ENCODE measurements at places on chromosomes 13 and 19.

GRCh38 chr19:33434069-33434885 is 60.8 kb downstream of the CEBPG start:
- no peak for DNase-seq

GRCh38 chr13:106468207-106468606 is 67.3 kb downstream of the EFNB2 start:
- no peak for DNase-seq

- peak; percentile 82 for DNase-seq
Measured at GRCh38 chr19:7272856-7273578, 21.2 kb downstream of the INSR start.

- no peak for DNase-seq
Measured at GRCh38 chr19:43470288-43470687, 4.9 kb upstream of the LYPD3 start.

GRCh38 chr19:1400281-1401137 is 833 bp downstream of the GAMT start:
- DNase-seq = peak; percentile 67

GRCh38 chr19:48491793-48492123 is 19.9 kb downstream of the LMTK3 start:
- DNase-seq = no peak

GRCh38 chr19:55373993-55374757 is 2.5 kb upstream of the TMEM190 start:
- DNase-seq = peak; percentile 44

DNA sequence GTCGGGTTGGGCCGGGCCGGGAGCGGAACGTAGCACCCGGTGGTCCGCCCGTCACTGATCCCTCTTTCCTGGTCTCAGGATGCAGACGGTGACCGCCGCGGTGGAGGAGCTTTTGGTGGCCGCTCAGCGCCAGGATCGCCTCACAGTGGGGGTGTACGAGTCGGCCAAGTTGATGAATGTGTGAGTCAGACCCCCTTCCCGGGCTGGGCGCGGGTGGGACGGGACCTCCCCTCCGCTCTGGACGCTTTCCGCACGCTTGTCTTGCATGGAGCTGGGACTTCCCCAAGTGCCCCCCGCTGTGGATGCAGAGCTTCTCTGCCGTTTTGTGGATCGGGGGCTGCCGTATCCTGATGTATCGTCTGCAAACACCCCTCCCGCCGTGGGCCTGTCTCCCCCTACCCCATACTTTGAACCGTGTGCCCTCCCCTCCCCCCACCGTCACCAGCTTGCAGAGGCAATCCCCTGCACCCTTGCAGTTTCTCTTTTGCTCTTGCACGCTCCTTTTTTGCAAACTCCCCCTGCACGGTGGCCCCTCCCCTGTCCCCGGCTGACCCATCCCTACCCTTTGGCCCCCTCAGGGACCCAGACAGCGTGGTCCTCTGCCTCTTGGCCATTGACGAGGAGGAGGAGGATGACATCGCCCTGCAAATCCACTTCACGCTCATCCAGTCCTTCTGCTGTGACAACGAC is 669 bp downstream of the GADD45B start:
- DNase-seq = peak; percentile 57

DNA sequence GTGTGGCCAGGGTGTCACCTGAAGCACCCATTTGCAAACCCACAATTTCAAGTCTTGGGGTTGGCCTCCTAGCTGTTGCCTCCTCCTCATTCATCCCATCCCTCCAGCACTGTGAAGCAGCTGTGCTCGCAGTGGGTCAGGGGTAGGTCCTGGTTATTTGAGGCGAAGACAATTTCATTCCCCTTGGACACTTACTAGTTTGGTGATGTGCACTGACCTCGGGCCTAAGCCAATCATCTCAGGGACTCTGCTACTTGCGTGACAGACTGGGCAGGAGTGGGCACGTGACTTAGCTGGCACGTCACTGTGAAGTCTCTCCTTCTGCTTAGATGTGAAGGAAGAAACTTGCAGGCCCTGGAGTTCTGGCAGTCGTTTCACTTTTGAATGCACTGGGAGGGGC is 3.5 kb upstream of the ATP11A start:
- DNase-seq = no peak

- peak; percentile 66 for DNase-seq
Measured at GRCh38 chr19:15432018-15432494, 13.3 kb upstream of the AKAP8L start.

GRCh38 chr19:29308977-29309590 is 96.1 kb upstream of the UQCRFS1 start:
- DNase-seq = no peak

DNA sequence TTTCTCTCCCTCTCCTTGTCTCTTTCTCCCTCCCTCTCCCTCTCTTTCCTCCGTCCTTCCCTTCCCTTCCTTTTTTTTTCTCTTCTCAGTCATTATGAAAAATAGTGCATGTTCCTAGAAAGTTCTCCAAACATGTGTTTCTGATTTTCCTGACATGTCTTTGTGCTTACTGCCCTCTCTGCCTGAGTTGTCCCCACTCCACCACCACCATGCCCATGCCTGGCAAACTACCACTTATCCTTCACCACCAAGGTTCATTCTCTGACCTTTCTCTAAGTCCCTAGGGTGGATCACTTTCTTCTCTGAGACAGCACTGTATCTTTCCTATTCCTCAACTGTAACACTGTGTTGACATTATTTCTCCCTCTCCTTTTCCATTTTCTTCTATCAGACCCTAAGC is 98.2 kb downstream of the LACC1 start:
- DNase-seq = no peak

- peak; percentile 95 for DNase-seq
Measured at GRCh38 chr19:913080-913748, at the start of gene R3HDM4. R3HDM4 (minus strand) TSS chr19:913219; CDS start chr19:913157, 62 bp downstream.

DNA sequence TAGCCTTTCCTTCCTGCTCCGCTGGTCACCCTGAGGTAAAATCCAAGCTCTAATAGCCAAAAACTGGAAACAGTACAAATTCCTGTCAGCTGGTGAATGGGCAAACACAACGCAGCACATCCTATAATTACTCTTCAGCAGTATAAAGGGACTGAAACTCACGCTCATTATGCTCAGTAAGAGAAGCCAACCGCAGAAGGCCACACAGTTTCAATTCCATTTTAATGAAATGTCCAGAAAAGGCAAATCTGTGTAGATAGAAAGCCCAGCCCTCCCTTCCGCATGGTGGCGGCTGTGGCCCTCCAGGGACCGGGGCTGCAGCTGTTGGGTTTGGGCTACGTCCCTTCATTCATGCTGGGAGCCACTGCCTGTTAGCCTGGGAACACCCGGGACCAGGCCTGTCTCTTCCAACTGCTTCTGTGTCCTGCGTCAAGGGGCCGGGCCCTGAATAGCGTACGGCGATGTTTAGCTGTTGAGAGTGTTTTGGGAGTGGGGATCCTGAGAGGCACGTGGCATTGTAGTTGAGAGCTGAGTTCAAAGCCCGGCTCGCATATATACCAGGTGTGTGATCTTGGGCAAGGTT is 23.5 kb downstream of the NKPD1 start:
- peak; percentile 89 for DNase-seq

DNA sequence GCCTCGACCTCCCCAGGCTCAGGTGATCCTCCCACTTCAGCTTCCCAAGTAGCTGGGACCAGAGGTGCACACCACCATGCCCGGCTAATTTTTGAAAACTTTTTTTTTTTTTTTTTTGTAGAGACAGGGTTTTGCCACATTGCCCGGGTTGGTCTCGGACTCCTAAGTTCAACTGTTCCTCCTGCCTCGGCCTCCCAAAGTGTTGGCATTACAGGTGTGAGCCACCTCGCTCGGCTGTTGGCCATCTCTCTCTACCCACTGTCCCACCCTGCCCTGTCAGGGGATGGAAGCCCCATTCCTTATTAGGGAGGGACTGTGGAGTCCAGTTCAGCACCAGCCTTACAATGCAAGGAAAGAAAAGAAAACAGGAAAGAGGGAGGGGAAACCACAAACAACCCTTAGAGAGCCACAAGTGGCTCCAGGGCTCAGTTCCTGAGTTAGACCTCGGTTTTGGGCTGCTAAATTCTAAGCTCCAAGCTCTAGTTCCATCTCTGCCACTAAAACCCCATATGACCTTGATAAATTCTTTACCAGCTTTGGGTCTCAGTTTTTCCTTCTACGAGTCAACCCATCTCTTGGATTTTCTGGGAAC is 31.7 kb downstream of the ACTL9 start:
- DNase-seq = no peak

- peak; percentile 68 for DNase-seq
Measured at GRCh38 chr19:1324806-1325567, 39.3 kb downstream of the EFNA2 start.

DNA sequence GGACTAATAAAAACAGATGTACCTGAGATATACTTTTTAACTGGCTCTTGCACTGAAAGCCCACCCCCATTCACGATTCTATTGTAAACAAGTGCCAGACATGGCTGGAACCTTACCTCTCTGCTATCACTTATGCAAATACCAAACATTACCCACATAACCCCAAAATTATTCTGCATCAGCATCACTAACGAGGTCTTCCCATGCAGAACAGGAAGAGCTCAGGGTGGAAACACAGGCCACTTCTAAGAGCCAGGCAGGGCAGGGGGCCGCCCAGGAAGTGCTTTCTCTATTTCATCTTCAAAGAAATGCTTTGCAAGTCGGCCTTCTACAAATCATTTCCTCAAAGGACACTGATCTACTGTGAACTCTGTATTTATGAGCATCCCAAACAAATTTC is 7.3 kb downstream of the IRS2 start:
- DNase-seq = no peak

GRCh38 chr13:48595431-48596429 is 58.0 kb upstream of the CYSLTR2 start:
- DNase-seq = peak; percentile 31

DNA sequence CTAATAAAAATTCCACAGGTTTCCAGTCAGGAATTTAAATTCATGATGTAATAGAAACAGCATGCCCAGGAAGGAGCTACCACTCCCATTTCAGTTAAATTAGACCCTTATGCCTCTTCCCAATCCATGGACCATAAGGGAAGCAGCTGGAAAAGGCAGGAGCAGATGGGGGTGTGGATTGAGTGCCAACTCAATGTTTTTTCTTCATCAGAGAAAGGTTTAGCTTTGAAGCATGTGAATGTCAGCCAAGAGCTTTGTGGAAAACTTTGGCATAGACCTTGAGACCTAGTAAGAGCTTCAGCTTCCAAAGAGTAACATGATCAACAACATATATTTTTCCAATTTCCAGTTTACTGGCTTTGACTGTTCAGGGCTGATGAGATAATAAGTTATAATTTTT is 2139.9 kb downstream of the PCDH9 start:
- DNase-seq = no peak

Data from GM13976 (cell line).